ENCODE measurements at places on chromosomes 1 and 21. TPM values are rescaled to one million over a fixed set of nuclear protein-coding genes. Genes with fewer than 3 reads are reported as not detected.

Gene FAM131C
- total RNA-seq, result 1.8 TPM

Gene C1orf116
- not detected for total RNA-seq

Gene SERPINC1
- total RNA-seq, result not detected

Gene KCNJ6
- not detected for total RNA-seq

Gene AMY1A
- total RNA-seq, result not detected

Gene NAXE
- 62.7 TPM for total RNA-seq

Gene CYP2J2
- total RNA-seq, result 2.2 TPM

All from activated CD8-positive, alpha-beta memory T cell treated with anti-CD3 and anti-CD28 coated beads, Interleukin-2, amount 10 ng/mL, durations not matched to agents 7 days and 5 days (primary cell).